Stimulated activated CD4-positive, alpha-beta T cell treated with anti-CD3 and anti-CD28 coated beads, Interleukin-12 subunit alpha, Interleukin-12 subunit beta, amount 100 ng/mL, for 24 hours (primary cell): ENCODE measurements at places on chromosomes 1 and 21.

DNA sequence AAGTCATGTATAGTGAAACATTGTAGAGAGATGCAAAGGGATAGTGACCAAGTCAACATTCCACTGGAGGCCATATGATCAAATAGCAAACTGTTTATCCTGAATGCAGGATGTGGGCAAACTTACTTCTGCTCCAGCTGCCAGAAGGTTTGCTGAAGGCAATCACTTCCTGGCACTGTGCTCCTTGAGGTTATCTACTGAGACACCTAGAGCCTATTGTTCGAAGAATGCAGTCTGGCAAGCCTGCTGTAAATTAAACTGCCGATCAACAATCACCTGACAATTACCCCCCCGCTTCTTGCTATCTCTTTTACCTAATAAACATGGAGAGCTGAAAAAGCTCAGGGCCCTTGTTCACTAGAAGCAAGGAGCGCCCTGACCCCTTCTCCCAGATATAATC, 139.4 kb upstream of the B3GALT2 start:
- no peak for DNase-seq

GRCh38 chr1:47181095-47181954, 8.5 kb downstream of the PDZK1IP1 start:
- no peak for DNase-seq

GRCh38 chr1:46510998-46511365, 21.3 kb downstream of the DMBX1 start:
- DNase-seq, result no peak

DNA sequence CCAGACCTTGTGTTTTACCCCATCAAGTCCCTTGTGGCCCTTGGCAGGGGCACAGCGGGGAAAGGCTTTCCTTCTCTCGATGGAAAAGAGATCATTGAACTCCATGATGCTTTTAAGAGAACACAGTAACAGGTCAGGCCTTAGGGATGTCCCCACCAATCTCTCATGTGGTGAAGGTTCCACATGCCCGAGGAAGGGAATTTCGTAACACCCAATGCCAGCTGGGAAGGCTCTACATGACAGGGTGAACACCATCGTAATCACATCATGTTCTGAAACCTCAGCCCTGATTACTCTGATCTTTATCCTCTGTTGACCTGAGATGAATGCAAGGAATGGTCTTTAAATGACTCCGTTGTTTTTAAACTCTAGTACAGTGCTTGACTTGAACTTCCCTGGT, 105.5 kb upstream of the SPAG17 start:
- DNase-seq, result no peak

DNA sequence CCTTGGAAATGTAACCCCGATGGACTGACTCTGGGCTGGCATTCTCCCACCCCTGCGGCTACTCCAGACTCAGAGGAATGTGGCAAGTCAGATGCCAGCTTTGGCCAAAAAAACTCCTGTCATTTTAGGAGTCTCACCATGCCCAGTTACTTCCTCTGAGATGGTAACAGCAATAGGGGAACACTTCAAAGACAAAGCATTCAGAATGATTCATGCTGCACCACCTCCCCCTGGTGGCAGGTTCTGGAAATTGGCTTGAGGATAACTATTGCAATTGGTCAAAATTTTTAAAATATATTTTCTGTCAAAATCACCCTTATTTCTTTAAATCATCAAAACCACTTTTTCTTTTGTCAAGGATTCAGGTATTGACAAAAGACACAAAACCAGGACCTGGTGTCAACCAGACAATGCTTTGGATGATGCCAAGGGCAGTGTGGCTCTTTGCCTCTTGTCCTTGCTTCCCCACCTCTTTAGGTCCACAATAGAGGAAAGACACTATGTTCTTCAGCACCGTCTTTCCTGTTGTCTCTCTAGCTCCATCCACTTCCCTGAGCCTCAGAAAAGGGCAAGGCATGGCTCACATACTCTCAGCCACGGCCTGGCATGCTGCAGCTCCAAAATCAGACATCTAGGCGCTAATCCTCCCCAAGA, 9.9 kb upstream of the CDCA8 start:
- peak; percentile 80 for DNase-seq

GRCh38 chr1:29973406-29973805, 737.1 kb downstream of the PTPRU start:
- DNase-seq, result no peak

- DNase-seq, result peak; percentile 89
Measured at GRCh38 chr1:27154991-27155781, at the start of gene SLC9A1. Gene SLC9A1, minus strand, starts transcription at chr1:27155125. Its CDS starts 791 bp downstream, at chr1:27154334.
